ENCODE measurements at places on chromosomes 7 and 10.

DNA sequence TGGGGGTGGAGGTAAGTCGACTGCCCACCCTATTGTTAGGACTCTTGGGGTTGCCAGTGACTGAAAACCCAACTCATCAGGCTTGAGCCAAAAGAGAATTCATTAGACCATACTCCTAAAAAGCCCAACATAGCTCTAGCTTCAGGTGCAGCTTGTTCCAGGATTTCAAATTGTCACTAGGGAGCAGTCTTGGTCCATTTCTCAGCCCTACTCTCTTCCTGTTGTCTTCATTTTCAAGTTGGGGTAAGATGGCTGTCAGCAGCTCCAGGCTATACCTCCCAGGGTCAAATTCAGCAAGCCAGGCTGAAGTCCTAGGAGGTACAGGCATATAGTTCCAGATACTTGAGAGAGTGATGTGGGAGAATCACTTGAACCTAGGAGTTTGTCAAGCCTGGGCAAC lies 14.9 kb upstream of the COL13A1 start:
- DNase-seq = no peak

DNA sequence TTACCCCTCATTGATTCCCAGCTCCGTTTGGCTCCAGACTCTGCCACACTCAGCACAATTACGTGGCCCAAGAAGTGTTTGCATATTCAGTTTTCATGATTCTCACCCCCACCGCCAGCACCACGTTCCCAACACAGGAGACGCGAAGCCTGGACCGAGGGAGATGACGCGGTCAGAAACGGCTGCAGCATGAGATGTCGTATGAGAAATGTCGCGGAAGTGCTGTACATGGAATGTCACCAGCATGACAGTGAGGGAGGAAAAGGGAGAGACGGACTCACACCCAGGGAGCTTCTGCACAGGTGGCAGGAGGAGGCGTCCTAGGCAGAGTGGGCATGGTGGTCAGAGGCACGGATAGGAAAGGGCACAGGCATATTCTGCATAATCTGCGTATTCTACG lies 188.3 kb downstream of the WDR37 start:
- no peak for DNase-seq

- DNase-seq = no peak
Measured at GRCh38 chr7:117550625-117551024, 70.8 kb downstream of the CFTR start.

DNA sequence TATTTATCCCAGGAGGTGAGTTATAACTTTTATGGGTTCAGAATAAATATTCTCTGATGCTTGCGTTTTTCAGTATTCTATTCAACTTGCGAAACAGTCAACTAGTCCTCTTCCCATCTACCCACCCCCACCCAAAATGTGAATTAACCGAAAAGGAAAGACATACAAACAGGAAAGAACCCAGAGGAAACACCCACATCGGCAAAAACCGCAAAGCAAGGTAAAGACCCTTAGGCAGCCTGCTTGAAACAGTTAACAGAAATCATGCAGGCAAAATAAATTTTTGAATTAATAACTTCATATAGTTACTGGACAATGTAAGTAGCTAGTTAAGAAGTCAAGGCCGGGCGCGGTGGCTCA lies 5.4 kb downstream of the ZC3HAV1 start:
- DNase-seq = no peak

- DNase-seq = no peak
Measured at GRCh38 chr7:41113719-41114118, 589.2 kb downstream of the INHBA start.

- DNase-seq = no peak
Measured at GRCh38 chr7:76269895-76270294, 32.6 kb upstream of the HSPB1 start.

- no peak for DNase-seq
Measured at GRCh38 chr10:124696446-124697392, 47.5 kb downstream of the FAM53B start.

GRCh38 chr10:6108631-6109443 lies 20.0 kb downstream of the RBM17 start:
- no peak for DNase-seq

- DNase-seq = no peak
Measured at GRCh38 chr10:101895781-101896180, 52.2 kb upstream of the KCNIP2 start.

DNA sequence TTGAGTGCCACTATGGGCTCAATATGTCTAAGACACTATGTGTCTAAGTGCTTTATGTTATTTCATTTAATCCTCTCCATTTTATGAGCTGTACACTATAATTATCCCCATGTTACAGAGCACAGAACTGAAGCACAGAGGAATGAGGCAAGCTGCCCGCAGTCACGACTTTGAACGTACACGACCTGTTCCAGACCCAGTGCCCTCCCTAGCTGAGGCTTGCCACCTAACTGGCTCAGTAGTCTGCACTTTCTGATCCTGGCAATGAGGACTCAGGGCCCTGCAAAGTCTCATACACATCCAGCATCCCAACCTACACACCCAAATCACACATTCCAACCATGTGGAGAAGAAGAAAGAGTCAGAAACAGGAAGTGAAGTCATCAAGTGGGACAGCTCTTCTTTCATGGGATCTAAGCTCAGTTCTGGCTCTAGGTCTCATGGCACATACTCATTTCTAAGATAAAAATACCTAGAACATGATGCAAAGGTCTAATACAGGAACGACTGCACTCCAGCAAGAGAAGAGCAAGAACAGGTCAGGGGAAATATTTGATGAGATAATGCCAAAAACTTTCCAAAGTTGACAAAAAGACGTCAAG lies 42.4 kb upstream of the DDC start:
- no peak for DNase-seq

- DNase-seq = no peak
Measured at GRCh38 chr10:17289763-17290162, 61.7 kb downstream of the VIM start.

DNA sequence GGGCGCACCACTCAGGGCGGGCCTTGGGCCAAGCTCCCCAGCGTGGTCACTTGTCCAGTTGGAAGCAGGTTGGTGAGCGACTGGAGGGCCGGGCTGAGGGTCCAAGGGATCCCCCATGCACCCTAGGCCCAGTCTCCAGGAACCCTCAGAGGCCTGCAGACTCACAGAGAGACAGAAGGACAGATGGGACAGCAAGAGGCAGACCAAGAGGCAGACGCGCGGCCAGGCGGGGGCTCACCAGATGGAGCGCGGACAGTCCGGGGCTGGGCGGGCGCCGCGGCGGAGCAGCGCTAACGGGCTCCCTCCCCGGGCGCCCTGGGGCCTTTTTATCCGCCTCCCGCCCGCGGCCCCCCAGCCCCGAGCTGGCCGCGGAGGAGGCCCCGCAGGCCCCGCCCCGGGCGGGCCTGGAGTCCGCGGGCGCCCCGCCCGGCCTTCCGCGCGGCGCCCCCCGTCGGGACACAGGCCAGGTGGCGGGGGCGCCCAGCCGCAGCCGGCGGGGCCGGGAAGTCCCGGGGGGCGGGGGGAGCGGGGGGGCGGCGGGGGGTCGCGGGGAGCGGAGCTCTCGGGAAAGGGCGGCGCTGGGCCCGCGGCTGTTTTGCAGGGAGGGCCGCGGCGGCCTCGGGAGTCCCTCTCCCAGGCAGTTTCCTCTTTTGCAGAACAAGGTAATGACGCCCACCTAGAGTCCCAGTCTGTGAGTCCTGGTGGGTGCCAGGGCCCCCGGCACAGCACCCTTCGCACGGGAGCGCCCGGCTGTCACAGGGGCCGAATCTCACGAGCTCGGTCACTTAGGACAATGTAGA lies at the start of gene LOXL4:
TSS of gene LOXL4 (minus strand) at position 301 of the 800 bp plus-strand sequence. CDS start 5,175 bp downstream, outside the sequence.
- DNase-seq = no peak

DNA sequence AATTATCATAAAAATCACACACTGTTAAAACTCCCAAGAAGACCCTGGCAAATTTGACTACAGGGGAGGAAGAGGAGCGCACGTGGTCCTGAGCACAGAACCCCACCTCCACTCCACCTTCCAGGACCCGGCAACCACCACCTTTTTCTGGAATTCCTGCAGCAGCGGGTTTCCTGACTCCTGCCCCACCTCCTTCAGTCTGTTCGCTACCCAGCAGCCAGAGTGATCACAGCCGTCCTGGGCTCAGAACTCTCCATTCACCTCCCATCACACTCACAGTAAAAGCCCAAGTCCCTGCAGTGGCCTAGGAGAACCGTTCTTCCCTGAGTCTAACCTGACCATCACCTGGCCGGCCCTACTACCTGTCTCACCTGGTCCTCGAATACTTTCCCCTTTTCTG lies 107.4 kb upstream of the FAM204A start:
- DNase-seq = no peak

GRCh38 chr10:1295756-1296480 lies 239.7 kb downstream of the WDR37 start:
- no peak for DNase-seq

- DNase-seq = no peak
Measured at GRCh38 chr7:44121761-44122420, 1.5 kb downstream of the POLD2 start.

DNA sequence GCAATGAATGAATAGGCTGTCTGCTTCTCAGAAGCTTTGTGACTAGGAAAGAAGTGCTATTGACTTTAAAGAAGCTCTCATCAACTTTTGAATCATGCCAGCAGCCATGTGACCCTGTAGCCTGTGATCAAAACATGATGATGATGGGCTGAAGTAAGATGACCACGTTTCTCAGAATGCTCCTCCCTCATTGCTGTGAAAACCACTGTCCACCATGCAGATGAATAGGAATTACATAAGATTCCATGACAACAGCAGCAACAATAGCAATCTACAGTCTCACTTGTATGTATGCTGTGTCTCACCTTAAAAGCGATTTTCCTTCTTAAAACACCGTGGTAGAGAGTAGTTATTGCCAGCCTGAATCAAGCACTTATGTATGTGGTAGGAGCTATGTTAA lies 228.4 kb downstream of the TRIL start:
- no peak for DNase-seq

DNA sequence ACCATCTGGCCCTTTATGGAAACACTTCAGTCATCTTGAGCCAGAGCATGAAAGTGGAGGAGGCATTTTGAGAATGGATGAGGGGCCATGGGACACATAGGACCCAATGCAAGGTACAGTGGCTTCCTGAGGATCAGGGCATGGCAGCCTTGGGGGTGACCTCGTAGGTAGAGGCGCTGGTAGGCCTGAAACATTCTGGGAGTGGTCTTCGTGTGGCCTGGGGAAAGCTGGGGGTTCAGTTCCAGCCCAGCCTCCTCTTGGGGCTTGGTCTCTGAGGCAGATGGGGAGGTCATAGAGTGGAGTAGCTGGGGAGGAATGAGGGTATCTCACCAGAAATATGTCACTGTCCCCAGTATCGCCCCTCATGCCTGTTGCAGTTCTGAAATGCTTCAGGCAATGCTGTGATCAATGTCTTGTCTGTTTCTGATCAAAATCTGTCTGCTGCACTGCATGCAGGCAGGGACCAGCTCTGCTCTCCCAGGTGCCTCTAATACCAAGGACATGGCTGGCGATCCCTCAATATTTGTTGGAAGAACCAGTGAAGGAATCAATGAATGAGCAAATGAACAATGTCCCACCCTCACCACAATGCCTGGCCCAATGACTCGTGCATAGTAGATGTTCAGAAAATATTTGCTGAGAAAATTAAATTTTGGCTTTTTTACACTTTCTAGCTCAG lies 90.9 kb downstream of the CHST15 start:
- no peak for DNase-seq

- peak; percentile 12 for DNase-seq
Measured at GRCh38 chr10:103069453-103070331, 123.4 kb downstream of the NT5C2 start.

GRCh38 chr10:55410415-55410885 lies 609.4 kb upstream of the PCDH15 start:
- no peak for DNase-seq

DNA sequence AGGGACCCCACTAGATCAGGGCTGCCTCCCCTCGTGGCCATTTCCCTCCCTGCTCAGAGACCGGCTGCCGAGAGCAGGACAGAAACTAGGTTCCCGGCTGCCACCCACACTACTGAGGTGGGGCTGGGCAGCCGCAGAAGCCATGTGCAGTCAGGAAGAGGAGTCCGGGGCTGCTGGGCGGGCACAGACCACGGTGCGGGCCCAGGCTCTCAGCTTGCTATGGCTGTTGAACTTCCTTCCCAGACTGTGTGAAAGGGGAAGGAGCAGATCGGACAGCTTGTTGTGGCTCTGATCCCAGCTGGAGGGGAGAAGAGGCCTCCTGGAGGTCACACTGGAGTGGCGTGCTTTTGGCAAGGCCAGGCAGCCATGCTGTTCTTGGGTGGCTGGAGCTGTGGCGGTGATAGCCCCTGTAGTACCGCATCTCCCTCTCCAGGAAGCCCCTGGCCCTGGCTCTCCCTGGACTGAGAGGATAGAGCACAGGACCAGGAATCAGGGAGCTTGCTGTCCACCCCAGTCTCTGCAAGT lies 56.8 kb downstream of the HK1 start:
- no peak for DNase-seq

- no peak for DNase-seq
Measured at GRCh38 chr7:127119517-127119916, 133.2 kb downstream of the GRM8 start.

- no peak for DNase-seq
Measured at GRCh38 chr7:83870515-83870914, 221.6 kb upstream of the SEMA3E start.

- no peak for DNase-seq
Measured at GRCh38 chr7:50273870-50274269, 30.6 kb upstream of the IKZF1 start.

DNA sequence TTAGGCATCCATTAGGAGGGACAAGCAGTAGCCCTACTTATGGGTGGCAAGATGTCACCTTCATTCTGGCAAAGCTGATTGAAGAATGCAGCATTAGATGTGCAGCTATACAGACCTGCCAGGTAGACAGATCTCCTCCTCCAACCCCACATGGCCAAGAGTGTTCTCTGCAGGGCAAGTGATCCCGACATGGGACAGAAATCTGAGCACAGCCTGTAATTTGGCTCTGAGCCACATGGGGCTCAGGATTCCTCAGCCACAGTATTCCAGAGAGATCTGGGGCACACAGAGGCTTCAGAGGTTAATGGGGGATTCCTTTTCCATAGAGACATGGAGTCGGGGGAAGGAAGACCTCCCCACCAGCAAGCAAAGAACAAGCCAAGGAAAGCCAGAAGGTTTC lies 58.7 kb upstream of the GDF10 start:
- DNase-seq = no peak

DNA sequence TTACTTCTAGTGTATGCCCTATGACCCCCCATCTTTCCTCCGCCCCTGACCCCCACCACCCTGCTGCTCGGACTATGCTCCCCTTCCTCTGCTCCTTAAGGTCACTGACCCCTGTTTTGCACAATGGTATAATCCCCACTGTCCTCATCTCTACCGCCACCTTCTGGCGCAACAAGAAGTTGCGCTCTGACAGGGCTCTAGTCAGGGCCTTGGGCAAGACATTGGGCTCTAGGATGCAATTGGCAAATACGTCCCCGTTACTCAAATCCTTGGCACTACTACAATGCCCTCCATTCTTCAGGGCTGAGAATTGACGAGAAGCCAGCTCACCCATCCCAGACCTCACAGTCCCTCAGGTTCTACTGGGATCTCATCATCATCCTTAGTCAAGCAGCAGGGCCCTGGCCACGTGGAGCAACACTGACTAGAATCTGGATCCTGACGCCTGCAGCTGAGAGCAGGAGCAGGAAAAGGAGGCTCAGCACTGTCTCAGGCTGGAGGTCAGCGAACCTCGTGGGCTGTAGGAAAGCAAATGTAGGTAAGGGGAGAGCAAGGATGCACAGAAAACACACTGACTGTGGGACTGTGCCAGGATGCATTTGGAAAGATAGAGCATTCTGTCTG lies 10.6 kb downstream of the LRIT2 start:
- DNase-seq = no peak

All from kidney epithelial cell (primary cell).